ENCODE measurements at places on chromosomes 3 and 15.

DNA sequence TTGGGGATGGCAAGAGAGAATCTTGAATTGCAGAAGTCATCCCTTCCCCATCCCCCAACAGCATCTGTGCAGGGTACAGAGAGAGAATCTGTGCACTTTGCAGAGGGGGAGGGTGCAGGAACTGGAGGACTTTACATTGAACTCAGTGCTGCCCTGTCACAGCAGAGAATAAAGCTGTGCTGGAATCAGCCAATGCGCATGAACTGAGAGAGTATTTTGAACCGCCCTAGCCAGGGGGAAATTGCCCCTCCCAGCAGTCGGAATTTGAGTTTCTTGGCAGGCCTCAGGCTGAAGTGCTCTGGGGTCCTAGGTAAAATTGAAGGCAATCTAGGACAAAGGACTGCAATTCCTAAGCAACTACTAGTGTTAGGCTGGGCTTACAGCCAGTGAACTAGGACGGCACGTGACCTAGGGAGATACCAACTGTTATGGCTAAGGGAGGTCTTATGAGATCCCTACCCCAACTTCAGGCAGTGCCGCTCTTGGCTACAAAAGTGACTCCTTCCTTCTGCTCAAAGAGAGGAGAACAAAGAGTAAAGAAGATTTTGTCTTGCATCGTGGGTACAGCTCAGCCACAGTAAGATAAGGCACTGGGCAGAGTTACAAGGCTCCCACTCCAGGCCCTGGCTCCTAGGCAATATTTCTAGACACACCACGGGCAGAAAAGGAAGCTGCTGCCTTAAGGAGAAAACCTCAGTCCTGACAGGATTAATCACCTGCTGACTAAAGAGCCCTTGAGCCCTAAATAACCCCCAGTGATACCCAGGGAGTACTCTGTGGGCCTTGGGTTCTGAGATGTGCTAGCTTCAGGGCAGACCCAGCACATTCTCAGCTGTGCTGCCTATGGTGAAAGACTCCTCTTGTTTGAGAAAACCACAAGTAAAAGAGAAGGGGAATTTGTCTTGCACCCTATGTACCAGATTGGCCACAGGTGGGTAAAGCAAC is 300.5 kb upstream of the ALCAM start:
- DNase-seq, result no peak

DNA sequence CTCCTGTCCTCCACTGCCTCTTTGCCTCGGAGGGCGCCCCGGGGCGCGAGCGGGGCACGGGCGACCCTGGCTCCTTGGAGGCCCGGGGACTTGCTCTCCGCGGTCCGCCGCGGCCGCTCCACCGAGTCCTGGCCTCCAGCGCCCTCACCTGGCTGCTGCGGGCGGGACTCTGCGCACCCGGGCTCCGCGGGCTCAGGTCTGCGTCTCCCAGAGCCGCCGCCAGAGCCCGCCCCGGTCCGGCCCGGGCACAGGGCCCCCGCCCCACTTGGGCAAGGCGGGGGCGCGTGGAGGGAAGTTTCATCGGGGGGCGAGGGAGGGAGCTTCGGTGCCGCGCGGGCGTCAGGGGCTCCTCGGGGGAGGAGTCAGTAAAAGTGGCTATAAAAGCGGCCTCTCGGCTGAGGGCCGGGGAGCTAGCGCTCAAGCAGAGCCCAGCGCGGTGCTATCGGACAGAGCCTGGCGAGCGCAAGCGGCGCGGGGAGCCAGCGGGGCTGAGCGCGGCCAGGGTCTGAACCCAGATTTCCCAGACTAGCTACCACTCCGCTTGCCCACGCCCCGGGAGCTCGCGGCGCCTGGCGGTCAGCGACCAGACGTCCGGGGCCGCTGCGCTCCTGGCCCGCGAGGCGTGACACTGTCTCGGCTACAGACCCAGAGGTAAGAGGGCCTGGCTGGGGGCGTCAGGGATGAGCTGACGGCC is at the start of gene CEMIP:
Gene CEMIP (plus strand): TSS at position 407 of the 694 bp plus-strand sequence. CDS start 94,510 bp downstream, outside the sequence.
- peak; percentile 36 for DNase-seq

- DNase-seq, result no peak
These were observed 5.4 kb upstream of the C15orf61 start for GRCh38 chr15:67515557-67515956.

DNA sequence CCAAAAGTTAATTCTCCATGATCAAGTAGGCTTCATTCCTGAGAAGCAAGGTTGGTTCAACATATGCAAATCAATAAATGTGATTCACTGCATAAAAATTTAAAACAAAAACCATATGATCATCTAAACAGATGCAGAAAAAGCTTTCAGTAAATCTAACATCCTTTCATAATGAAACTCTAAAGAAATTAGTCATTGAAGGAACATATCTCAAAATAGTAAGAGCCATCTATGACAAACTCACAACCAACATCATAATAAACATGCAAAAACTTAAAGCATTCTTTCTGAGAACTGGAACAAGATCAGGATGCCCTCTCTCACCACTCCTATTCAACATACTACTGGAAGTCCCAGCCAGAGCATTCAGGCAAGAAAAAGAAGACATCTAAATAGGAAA is 254.1 kb downstream of the AGBL1 start:
- DNase-seq, result no peak

- no peak for DNase-seq
These were observed 255.8 kb downstream of the SLCO3A1 start for GRCh38 chr15:92109191-92109873.

DNA sequence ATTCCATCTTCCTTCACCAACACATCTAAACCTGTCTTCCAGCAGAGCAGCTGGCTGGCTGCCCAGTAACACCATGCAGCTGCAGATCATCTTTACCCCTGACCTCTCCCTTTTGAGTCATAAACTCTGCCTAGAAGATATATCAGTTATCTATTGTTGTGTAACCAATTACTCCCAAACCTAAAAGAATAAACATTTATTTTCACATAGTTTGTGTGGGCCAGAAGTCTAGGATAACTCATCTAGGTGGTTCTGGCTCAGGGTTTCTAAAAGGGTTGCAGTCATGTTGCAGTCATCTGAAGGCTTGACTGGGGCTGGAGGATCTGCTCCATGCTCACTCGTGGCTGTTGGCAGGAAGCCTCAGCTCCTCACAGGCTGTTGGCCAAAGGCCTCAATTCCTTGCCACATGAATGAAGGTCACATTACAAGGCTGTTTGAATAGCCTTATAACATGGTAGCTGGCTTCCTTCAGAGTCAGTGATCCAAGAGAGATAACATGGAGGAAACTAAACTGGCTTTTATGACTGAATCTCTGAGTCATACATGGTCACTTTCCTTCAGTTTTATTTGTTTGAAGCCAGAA is 92.8 kb downstream of the GOLIM4 start:
- peak; percentile 13 for DNase-seq

- no peak for DNase-seq
These were observed 44.7 kb downstream of the CFAP92 start for GRCh38 chr3:128949158-128949557.

GRCh38 chr15:92189166-92189565 is 204.5 kb upstream of the ST8SIA2 start:
- no peak for DNase-seq

- no peak for DNase-seq
These were observed 183.6 kb downstream of the ATP10A start for GRCh38 chr15:25679492-25679891.

All from NB4 (cell line).